ENCODE measurements at places on chromosomes 7 and 10.

- DNase-seq, result no peak
Observed at GRCh38 chr10:62193479-62193878, 75.2 kb downstream of the RTKN2 start.

DNA sequence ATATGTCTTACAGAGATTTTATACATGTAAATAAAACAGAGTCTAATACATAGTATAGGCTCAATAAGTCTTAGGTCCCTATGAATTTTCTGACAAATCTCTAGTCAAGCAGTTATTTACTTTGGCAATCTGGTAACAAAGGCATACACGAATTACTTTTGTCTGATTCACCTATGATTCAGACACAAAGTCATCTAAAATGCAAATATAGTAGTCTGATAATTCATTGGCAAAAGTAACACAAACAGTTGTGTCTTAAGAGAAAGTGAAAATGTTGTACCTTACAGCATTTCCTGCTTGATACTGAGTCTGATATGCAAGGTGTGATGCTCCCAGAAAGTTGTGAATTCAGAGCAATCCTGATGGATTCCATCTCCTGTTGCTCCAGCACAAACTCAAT, 209.4 kb upstream of the PRSS1 start:
- DNase-seq, result no peak

DNA sequence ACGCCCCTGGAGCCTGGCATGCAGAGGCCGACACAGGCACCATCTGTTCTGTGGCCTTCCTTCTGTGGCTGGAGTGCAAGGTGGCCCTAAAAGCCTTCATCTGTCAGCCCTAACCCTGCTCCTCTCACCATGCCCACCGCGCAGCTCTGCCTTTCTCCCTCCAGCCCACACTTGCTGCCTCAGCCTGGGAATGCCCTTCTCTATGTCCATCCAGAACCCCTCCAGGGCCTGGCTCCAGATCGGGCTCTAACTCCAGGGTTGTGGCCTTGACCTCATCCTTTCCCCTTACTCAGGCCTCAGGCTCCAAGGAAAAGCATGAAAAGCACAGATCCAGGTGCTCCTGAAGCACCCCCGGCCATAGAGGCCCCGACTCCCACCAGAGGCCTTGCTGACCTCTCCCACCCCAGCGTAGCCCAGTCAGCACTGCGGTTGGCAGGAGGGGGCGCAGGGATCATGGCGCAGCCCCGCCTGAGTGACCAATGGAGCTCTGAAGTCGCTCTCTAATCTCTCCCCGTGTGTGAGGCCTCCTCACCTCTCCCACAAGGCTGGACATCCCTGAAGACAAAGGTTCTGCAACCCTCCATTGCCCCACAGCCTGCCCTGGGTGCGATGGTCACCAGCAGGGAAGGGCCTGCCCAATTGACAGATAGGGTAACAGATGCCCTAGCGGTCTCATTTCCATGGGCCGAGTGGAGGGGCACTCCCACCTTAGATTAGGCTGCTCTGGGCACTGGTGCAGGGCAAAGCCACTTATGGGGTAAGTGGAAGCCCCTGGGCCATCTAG, 9.2 kb downstream of the ZCCHC24 start:
- DNase-seq, result no peak

DNA sequence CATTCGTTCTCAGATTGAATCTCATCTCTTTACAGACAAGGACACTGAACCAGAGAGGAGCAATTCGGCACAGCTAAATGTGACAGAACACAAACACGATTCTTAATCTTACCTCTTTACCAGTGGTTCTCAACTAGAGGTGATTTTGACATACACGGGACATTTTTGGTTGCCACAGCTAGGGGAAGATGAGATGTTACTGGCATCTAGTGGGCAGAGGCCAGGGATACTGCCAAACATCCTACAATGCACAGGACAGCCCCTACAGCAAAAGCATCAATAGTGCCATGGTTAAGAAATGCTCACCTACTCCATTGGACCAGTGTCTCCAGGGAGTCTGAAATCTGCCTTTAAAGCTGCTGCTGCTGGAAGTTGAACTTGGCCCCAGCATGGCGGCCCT, 27.3 kb downstream of the PDE1C start:
- DNase-seq, result no peak

DNA sequence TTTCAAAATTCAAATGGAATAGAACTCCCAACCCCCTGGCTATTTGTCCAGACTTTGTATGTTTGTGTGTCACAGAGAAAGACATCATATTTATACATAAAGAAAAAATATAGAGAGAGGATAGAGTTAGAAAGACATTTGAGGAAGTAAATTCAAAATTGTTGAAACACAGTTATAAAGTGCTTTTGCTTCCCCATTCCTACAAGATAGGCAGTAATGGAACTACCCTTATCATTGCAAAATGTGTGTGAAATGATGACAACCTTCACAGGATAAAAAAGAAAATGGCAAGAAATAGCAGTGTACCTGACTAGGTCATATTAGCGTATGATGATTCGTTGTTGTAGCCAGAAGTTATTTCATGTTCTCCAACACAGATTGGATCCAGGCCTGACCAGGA, 63.1 kb downstream of the FZD1 start:
- no peak for DNase-seq

DNA sequence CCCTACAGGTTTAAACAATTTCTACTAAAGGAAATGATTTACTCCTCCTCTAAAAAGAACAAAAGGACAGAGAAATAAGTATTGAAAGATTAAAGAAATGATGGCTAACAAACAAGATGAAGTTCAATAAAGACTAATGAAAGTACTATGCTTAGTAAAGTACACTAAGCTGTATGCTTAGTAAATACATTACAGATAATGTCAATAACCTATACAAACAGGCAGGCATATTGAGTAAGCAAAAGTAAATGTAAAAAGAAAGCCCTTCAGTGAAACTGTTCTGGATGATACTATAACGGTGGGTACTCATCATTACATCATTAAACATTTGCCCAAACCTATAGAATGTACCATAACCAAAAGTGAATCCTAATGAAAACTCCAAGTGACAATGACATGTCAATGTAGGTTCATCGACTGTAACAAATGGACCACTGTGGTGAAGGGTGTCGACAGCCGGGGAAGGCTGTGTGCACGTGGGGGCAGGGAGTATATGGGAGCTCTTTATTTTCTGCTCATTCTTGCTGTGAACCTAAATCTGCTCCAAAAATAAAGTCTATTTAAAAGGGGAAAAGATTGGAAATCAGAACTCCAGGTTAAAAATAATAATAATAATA, 34.0 kb downstream of the CYTH3 start:
- no peak for DNase-seq

GRCh38 chr10:117587036-117587435, 44.5 kb downstream of the EMX2 start:
- no peak for DNase-seq

DNA sequence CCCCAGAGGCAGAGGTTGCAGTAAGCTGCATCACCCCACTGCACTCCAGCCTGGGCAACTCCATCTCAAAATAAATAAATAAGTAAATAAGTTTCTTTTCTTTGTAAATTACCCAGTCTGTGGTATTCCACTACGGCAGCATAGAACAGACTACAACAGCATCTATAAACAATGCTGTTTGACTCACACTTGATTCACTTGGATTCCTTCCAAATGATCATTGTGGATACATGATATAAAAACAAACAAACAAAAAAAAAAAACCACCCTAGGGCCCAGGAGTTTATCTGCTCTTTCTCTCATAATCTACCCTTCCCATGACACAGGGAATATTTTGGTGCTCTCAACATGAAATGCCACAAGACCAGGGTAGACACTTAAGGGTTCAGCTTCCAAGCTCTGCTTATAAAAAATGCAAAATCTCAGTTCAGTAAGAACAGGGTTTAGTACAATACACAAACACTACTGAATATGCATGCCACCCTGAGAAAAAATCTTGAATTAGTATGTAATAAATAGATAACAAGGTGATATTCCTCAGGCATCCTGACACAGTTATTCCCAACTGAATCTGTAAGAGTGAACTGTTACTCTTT, 200.9 kb downstream of the FAM107B start:
- no peak for DNase-seq

DNA sequence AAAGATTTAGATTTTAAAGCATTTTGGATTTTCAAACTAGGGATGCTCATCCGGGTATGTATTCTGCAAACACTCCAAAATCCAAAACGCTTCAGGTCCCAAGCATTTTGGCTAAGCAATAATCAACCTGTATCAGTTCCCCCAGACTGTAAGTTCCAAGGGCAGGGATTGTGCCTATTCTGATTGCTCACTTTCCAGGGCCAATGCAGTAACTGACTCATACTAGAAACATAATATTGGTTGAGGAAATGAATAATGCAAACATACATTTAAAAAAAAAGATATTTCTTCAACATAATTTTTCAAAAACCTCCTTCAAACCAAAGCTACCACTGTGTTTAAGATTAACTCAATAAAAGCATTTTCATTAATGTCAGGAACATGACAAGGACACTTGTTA, 69.5 kb downstream of the HIBADH start:
- DNase-seq, result no peak

GRCh38 chr7:157476201-157476600, 139.4 kb downstream of the DNAJB6 start:
- DNase-seq, result no peak

DNA sequence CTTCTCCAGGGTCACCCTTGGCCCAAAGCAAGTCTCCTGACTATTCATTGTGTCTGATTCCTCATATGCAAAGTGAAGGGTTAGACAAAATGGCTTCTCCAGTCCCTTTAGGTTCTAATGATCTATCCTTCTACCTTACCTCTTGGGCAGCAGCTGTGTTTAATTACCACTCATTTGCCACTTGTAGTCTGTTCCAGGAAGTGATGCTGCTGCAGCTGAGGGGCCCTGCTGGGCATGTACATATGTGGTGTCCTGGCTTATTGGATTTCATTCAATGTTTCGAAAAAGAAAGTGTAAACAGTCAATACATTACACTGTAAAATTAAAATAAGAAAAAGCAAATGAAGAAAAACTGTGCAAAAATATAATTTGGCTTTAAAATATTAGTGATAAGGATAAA, 36.6 kb downstream of the SCIN start:
- peak; percentile 98 for DNase-seq

- DNase-seq, result no peak
Observed at GRCh38 chr7:37265006-37265405, 183.7 kb downstream of the ELMO1 start.

- no peak for DNase-seq
Observed at GRCh38 chr7:73424489-73424885, 9.1 kb upstream of the FZD9 start.

GRCh38 chr10:32516567-32517495, 70.9 kb downstream of the CCDC7 start:
- DNase-seq, result no peak

DNA sequence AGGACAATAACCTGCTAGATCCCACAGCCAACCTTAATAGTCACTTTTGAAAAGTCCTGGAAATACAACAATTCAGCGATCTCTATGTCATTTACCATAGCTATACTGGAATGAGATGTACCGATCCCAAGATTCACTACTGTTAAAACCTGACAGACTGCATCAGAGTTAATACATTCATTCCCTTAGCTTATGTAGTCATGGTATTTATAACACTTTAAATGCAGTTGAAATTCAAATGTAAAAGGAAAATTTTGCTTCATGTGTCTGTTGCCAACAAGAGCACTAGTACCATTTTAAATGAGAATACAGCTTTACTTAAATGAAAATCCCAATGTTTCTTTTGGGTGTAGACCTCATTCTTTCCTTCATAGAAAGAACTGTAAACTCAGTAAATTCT, 11.1 kb upstream of the GGCT start:
- no peak for DNase-seq

DNA sequence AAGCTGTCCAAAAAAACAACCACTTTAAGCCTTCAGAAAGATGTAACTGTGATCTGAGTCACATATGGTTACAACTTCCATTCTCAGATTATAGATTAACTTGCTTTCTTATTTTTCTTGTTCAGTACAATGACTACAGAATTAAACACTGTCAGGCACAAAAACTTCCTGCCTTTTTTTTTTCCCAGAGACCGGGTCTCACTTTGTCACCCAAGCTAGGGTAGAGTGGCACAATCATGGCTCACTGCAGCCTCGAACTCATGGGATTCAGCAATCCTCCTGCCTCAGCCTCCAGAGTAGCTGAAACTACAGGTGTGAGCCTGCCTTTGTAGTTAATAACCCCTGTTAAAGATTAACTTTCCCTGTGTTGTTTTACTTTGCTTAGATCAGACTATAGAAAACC, 163.2 kb downstream of the AVL9 start:
- no peak for DNase-seq

GRCh38 chr7:14206121-14206520, 216.7 kb upstream of the ETV1 start:
- DNase-seq, result no peak

- no peak for DNase-seq
Observed at GRCh38 chr10:50431791-50432190, 180.5 kb upstream of the ASAH2 start.

GRCh38 chr7:41504214-41504980, 198.5 kb downstream of the INHBA start:
- no peak for DNase-seq

DNA sequence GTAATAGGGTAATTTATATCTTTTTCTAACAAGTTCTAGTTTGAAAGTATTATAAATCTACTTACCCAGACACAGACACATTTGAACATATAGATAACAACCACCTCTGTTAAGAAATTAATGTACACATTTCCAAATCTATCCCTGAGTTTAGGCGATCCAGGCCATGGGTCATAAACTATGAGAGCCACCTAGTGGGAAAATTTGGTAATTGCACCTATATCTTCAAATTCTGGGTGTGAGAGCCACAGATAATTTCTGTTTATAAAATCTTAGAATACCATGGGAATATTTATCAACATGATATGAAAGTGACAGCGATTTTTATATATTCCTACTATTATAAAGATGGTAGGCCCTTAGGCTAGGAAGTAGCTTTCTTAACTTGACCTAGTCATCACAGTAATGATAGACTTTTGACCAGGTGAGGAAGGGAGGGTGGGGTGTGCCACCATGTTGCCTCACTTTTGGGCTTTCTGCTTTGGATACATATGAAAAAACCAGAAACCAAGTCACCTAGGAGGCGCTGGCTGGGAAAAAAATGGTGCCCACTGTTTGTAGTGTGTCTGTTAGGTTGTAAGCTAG, 8.0 kb upstream of the EPHA1 start:
- DNase-seq, result no peak

DNA sequence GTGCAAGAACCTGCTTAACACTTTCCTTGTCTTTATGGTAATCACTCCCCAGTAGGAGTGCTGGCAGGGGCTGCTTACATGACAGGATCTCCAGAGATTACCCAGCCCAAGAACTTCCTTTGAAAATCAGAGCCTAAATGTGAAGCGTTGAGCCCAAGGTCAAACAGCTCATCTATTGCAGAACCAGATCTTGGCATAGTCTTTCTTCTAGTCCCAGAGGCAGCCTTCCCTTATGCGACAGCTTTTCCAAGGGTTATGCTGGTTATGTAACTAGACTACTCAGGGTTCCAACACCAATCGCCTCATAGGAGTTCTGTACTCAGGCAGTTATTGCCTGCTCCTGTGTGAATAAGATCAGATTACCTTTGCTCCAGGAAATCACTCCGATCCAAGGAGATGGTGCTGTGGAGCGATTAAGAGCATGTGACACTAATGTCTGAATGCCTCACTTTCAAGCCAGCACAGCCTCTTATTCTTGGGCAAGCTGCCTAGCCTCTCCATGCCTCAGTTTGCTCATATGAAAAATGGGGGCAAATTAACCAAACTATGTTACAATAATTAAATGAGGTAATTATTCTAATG, 8.4 kb upstream of the LGI1 start:
- no peak for DNase-seq
